ENCODE measurements at places on chromosomes 12 and 14. TPM values are rescaled to one million over a fixed set of nuclear protein-coding genes. Genes with fewer than 3 reads are reported as not detected.

- DNase-seq: peak; percentile 87
Observed at GRCh38 chr12:55072083-55072482, 52.3 kb downstream of the NEUROD4 start.

The TMEM132C gene
- total RNA-seq: 0.41 TPM

The RNASE2 gene
- total RNA-seq: 53.6 TPM

DNA sequence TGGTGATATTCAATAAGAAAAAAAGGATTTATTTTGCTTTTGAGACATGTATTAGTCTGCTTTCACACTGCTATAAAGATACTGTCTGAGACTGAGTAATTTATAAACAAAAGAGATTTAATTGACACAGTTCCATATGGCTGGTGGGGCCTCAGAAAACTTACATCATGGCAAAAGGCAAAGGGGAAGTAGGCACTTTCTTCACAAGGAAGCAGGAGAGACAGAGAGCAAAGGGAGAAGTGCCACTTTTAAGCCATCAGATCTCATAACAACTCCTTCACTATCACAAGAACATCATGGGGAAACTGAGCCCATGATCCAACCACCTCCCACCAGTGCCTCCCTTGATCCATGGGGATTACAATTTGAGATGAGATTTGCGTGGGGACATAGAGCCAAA lies 43.9 kb downstream of the BHLHE41 start:
- no peak for DNase-seq

The CYP27B1 gene
- 1.1 TPM for total RNA-seq

- no peak for DNase-seq
Observed at GRCh38 chr14:31096255-31096654, 70.1 kb upstream of the STRN3 start.

The HAL gene
- 10.8 TPM for total RNA-seq

DNA sequence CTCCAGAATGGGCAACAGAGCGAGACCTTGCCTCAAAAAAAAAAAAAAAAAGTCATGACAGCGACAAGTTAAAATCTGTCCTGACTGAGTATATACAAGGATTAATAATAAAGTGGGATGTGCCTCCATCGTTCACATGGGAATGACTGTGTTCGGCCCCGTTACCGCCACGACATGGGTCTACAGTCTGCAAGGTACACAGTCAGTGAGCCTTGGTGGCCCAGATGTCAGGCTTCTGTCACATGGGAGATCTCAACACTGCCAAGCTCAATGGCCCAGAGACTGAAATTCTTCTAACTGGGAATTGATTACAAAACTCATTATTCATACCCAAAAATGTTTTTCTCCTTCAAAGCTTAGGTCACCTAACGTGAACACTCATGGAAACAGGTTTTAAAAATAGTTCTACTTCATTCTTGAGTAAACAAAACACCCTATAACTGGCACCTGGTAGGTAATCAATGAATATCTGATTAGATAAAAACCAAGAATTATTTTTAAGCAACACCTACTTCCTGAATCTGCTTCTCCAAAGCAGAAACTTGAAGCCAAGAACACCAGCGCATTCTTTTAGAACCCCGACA lies 66.0 kb downstream of the NT5DC3 start:
- no peak for DNase-seq

The PDZRN4 gene
- total RNA-seq: not detected

The KRT2 gene
- 0.63 TPM for total RNA-seq

DNA sequence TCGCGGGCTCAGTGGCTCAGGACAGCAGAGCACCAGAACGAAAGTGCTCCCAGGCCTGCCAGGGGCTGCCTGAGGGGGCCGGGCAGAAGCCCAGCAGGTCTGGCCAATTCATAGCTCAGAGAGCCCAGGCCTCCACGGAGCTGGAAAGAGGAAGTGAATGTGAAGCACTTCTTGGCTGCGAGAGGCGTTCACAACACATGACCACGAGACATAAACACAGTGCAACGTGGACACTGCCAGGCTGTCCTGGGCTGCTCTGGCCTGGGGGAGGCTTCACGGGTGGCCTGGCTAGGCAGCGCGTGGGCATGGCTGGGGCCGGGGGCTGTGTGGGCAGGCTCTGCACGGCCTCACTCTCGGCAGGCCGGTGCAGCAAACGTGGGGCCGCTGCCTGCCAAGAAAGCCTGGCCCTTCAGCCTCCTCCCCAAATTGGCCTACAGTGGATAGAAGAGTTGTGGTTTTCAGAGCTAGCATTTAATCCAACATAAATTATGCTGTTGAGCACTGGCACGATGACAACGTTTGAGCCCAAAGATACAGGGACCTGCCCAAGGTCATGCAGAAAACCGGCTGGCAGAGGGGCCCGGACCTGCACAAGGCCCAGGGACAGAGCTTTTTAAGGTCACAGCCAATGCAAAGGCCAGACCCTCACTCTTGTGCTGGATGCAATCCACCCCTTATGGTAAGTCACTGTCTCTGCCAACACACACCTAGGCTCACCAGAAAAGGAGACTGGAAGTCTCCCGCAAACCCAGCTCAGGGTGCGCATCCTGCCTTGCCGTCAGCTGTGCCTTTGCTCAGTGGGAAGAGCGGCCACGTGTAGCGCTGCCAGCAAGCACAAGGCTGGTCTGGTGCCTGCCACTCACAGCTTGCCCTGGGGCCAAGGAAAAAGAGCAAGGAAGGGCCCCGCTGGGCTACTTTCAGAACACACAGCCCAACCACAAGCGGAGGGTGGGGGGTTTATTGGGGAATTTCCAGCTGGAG lies 8.6 kb downstream of the SLC25A29 start:
- no peak for DNase-seq

GRCh38 chr14:68815298-68816182 lies 22.7 kb upstream of the ZFP36L1 start:
- peak; percentile 66 for DNase-seq

- DNase-seq: no peak
Observed at GRCh38 chr14:72850360-72850759, 43.5 kb downstream of the DPF3 start.

The OR10A7 gene
- not detected for total RNA-seq

The NRXN3 gene
- total RNA-seq: not detected

The APOF gene
- not detected for total RNA-seq

GRCh38 chr12:32301216-32301615 lies 98.1 kb upstream of the FGD4 start:
- no peak for DNase-seq

DNA sequence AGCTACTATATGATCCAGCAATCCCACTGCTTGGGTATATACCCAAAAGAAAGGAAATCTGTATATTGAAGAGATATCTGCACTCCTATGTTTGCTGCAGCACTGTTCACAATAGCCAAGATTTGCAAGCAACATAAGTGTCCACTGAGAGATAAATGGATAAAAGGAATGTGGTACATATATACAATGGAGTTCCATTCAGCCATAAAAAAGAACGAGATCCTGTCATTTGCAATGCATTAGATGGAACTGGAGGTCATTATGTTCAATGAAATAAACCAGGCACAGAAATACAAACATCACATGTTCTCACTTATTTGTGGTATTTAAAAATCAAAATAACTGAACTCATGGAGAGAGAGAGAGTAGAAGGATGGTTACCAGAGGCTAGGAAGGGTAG lies 116.6 kb downstream of the HELB start:
- no peak for DNase-seq

The TAS2R14 gene
- total RNA-seq: 4.4 TPM

- no peak for DNase-seq
Observed at GRCh38 chr14:99671235-99672224, 12.6 kb upstream of the CYP46A1 start.

GRCh38 chr14:84421621-84422020 lies 1108.3 kb upstream of the FLRT2 start:
- no peak for DNase-seq

The PRKD1 gene
- total RNA-seq: not detected

- no peak for DNase-seq
Observed at GRCh38 chr12:124296295-124296915, 1.5 kb downstream of the RFLNA start.

The ITGB7 gene
- 439 TPM for total RNA-seq

DNA sequence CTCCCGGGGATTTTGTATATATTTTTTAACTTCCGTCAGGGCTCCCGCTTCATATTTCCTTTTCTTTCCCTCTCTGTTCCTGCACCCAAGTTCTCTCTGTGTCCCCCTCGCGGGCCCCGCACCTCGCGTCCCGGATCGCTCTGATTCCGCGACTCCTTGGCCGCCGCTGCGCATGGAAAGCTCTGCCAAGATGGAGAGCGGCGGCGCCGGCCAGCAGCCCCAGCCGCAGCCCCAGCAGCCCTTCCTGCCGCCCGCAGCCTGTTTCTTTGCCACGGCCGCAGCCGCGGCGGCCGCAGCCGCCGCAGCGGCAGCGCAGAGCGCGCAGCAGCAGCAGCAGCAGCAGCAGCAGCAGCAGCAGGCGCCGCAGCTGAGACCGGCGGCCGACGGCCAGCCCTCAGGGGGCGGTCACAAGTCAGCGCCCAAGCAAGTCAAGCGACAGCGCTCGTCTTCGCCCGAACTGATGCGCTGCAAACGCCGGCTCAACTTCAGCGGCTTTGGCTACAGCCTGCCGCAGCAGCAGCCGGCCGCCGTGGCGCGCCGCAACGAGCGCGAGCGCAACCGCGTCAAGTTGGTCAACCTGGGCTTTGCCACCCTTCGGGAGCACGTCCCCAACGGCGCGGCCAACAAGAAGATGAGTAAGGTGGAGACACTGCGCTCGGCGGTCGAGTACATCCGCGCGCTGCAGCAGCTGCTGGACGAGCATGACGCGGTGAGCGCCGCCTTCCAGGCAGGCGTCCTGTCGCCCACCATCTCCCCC lies 777 bp downstream of the ASCL1 start:
- no peak for DNase-seq
